ENCODE measurements at places on chromosomes 2 and 18.

DNA sequence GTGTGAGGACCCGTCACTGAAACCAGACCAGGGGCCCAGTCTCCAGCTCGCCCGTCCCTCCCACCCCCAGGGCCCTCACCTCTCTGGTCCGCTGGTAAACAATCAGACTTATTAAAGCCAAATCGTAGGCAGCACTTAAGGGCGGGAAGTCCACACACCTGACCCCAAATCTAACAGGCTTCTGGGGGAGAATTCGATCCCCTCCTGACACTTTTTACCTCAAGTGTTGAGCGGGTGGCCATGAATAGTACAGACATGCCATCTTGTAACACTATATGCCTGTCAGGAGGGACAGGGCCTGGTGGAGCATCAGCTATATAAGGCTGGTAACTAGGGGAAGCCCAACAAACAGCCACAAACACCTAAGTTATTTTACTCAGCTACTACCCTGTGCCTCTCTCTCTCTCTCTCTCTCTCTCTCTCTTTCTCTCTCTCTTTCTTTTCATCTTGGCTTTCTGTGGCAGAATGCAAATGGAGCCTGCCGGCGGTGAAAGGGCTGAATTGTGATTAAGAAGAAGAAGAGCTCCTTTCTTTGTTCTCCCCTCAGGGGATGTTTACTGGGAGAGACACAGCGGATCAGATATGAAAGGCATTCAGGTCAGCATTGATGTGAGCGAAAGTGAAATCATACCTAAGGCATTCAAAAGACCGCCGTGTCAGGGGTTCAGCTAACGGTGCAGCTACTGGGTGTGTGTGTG is 9.5 kb downstream of the ZEB2 start:
- no peak for DNase-seq

GRCh38 chr2:195672674-195673073 is 15.6 kb downstream of the SLC39A10 start:
- DNase-seq = no peak

DNA sequence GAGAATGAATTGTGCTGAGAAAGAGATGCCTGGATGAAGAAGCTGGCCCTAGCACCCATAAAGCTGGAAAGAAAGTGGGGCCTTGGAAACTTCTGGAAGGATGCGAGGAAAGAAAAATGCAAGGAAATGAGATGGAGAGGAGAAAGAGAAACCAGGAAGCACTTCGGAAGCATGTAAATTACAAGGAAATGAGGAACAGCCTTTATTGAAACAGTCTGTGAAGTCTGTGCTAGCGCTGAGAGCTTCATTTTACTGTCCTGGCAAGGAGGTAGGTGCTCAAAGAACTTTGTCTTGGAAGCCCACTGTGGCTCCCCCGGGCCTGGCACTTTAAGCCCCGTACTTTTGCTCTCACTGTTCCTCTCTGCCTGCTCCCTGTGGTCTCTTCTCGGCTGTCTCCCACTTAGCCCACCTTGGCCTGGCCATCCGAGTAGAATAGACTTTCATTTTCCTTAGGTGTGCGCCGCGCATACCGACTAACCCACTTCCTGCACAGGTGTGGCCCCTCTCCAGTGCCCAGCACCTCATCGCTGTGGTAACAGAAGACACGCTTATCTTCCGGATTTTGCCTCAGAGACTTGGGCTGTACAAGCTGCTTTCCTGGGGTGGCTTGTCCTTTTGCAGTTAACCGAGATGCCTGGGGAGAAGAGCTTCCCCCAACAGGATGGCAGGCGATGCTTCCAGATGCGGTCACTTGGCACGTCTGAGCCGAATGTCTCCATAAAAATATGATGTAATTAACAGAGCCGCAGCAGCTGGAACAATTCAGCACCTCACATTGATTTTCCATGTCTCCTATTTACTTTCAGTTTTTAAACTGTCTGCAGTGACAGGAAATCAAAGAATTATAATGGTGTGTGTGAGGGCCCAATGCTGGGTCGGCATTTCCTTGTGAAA is 199.6 kb downstream of the HRH4 start:
- no peak for DNase-seq

- no peak for DNase-seq
Observed at GRCh38 chr18:22084547-22084946, 84.8 kb upstream of the GATA6 start.

- DNase-seq = no peak
Observed at GRCh38 chr18:13374096-13374467, 155.5 kb downstream of the LDLRAD4 start.

- DNase-seq = no peak
Observed at GRCh38 chr2:1236606-1237005, 176.7 kb upstream of the TPO start.

GRCh38 chr2:229416116-229416694 is 145.1 kb upstream of the PID1 start:
- DNase-seq = no peak

DNA sequence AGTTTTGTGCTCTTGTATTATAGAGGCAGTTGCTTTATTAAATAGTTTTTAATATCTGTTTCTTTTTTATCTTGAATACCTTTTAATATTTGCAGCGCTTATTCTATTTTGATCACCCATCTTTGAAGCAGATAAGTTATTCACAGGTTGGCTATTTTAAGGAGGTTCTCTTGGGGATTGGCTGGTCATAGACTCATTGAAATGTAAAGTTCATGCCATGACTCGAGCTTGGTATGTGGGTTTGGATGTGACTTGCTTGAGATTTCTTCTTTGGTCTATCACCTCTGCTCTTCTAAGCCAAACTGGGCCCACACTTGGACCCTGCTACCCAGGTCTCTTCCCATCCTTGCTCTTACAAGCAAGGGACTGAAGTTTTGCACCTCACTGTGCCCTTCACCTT is 33.6 kb downstream of the FARP2 start:
- no peak for DNase-seq

GRCh38 chr2:205675861-205676516 is 6.3 kb upstream of the NRP2 start:
- DNase-seq = no peak

DNA sequence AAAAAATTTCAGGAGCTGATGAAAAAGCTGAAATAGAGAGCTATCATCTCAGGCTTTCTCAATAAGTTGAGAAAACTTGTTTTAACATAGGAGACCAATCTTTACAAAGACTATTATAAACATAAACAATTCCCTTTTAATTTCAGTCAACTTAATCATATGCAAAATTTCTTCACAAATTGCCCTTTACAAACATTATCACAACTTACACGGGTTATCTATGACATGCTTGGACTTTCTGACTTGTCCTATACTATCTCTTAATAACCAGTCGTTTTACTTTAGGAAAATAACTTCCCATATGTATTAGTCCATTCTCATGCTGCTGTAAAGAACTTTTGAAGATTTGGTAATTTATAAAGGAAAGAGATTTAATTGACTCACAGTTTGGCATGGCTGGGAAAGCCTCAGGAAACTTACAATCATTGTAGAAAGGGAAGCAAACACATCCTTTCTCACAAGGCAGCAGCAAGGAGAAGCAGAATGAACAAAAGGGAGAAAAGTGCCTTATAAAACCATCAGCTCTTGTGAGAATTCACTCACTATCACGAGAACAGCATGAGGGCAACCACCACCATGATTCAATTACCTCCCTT is 1583.7 kb upstream of the CELF4 start:
- no peak for DNase-seq

GRCh38 chr2:83168377-83168776 is 1290.7 kb downstream of the SUCLG1 start:
- no peak for DNase-seq

DNA sequence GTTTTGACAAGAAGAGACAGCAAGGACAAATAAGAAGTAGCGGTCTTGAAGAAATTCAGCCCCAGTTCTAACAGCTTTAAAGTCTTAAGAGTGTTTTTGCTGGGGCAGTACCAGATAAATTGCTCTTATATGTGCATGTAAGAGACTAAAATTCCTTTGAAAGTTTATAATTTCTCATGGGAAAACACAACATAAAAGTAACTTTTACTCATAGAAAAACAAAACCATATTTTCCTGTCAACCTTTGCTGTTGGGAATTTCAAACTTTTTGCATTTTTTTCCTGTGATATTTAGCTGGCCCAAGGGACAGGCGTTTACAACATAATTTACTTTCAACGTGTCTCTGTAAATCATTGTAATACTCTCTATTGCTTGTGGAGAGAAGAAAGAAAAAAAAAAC is 767.8 kb upstream of the ZEB2 start:
- DNase-seq = no peak
